ENCODE measurements at places on chromosomes 5 and 9. TPM values are rescaled to one million over a fixed set of nuclear protein-coding genes. Genes with fewer than 3 reads are reported as not detected.

- no peak for DNase-seq
Measured at GRCh38 chr5:101346906-101347305, 443.8 kb upstream of the ST8SIA4 start.

- DNase-seq: peak; percentile 19
Measured at GRCh38 chr9:114119242-114120191, 20.4 kb upstream of the KIF12 start.

The PCDHA9 gene
- 0.03 TPM for total RNA-seq

The TMEM252 gene
- total RNA-seq: not detected

- DNase-seq: no peak
Measured at GRCh38 chr9:84145031-84145430, 164.4 kb downstream of the RMI1 start.

The PCDHB16 gene
- 0.07 TPM for total RNA-seq
